ENCODE measurements at places on chromosomes 11 and 22.
A peak's percentile ranks its signal among the peaks of the same experiment; 100 is the strongest.

DNA sequence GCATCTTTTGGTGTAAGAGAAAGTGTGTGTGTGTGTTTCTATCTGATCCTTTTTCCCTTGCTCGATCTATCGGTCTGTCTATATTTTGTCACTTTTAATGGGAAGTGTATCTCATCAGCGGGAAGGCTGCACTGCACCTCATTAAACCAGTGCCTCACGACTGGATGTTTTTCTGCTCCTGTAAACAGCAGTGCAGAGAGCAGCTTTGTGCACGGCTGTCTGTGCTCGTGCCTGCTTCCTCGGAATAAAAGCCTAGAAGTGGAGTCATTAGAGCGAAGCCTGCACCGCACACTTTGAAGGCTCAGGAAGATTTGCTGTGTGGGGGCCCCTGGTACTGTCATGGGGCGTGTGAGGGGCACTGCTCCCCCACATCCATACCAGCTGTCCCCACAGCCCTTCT is 27.0 kb upstream of the PARVG start:
- no peak for DNase-seq

DNA sequence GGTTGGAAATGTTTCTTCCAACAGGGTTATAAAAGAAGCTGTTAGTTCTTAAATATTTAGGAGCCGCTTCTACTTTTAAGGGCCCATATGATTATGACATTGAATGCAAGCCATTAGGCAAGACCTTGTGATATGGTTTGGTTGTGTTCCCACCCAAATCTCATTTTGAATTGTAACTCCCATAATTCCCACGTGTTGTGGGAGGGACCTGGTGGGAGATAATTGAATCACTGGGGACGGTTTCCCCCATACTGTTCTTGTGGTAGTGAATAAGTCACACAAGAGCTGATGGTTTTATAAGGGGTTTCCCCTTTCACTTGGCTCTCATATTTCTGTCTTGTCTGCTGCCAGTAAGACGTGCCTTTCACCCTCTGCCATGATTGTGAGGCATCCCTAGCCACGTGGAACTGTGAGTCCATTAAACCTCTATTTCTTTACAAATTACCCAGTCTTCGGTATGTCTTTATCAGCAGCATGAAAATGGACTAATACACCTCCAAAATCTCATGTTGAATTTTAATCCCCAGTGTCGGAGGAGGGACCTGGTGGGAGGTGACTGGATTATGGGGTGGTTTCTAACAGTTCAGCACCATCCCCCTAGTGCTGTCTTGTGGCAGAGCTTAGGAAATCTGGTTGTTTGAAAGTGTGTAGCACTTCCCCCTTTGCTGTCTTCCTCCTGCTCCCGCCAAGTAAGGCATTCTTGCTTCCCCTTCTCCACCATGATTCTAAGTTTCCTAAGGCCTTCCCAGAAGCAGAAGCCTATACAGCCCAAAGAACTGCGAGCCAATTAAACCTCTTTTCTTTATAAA is 4.3 kb downstream of the CD59 start:
- DNase-seq = no peak

DNA sequence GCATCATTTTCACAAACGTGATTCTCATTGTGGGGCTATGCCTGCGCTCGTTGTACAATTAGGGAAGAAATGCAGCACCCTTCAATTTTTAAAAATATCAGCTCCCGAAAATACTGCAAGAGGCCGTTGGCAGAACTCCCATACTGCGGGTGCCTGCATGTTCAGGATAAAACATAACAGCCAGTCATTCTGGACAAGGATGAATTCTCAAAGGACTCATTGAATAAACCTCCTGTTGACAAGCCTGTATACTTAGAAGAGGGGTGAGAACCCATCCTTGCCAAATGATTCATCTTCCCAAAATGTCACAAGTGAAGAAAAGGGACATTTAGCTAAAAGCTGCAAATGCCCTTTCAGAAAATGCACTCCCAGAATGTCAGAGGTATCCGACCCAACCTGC is 141.9 kb downstream of the CSNK2A3 start:
- no peak for DNase-seq

- no peak for DNase-seq
These were observed 11.9 kb downstream of the PCSK7 start for GRCh38 chr11:117219995-117220394.

GRCh38 chr22:40733919-40734318 is 54.6 kb downstream of the MCHR1 start:
- DNase-seq = no peak

DNA sequence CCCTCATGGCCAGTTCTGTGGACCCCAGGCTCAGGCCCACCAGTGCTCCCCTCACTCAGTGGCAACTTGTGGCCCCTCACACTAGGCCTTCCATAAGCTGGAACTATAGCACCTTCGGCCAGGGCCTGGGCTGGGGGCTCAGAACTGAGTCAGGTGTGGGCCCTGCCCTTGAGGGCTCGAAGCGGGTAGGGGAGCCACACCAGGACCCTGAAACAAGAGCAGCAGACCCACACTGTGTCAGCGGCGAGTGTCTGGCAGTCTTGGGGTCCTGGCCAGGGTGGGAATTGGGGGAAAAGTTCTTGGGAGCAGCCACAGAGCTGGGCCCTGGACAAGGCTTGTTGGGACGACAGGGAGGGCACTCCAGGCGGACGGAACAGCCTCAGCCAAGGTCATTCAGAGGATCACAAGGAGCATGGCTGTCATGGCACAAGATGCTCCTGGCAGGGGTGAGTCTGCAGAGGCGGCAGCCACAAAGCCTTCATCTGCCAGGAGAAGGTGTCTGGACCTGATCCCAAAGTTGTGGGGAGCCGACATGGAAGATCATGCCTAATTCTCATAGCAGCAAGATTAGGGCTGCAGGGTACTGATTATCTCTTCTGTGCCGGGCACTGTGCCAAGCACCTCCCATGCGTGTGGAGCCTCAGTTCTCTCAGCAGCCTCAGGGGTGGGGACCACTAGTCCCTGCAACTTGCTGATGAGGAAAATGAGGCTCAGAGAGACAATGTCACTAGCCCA is 50.7 kb downstream of the SHISAL1 start:
- DNase-seq = no peak

DNA sequence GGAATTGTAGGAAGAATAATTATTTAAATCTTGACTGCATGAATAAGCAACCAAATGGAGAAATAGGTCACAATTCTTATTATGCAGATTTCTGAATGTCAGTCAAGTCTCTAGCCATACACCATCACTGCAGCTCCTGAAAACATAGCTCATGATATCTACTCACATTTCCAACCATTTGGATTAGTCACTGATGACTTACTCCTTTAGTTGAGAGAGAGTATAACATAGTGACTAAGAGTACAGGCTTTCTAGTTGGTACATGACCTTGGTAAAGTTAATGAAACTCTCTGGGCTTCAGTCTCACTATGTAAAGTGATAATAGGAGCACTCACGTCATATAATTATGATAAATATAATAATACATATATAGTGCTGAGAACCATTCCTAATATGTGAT is 265.2 kb downstream of the KCNA4 start:
- DNase-seq = no peak

DNA sequence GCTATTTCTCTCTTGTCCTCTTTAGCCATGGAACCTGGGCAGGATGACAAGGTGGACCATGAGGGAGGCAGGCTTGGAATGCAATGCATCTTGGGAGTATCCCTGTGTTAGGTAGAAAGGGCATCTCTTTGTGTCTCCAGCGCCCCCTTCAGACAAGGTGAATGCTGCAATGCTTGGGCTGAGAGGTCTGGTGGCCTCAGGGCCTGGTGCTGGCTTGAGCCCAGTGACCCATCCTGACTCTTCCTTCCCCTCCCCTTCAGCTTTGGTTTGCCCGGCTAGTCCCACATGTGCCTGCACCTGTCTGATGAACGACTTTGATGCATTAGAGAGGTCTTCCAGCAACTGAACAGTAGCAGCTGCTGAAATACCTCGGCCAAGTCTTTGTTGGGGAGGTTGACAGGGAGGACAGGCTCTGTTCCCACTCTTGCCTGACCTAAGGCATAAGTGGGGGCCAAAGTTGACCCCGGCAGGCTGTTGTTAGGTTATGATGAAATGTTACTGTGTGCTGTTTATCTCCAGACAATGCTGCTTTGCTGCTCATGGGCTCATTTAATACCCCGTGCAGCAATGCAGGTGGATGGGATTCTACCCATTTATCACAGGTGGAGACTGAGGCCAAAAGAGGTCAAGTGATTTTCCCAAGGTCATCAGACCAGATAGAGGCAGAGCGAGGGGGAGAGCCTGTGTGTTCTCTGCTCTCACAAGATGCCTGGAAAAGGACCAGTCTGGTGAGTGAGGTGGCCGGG is 22.5 kb downstream of the MYO18B start:
- DNase-seq = no peak

- DNase-seq = no peak
These were observed 93.8 kb upstream of the ALX4 start for GRCh38 chr11:44403587-44404273.

DNA sequence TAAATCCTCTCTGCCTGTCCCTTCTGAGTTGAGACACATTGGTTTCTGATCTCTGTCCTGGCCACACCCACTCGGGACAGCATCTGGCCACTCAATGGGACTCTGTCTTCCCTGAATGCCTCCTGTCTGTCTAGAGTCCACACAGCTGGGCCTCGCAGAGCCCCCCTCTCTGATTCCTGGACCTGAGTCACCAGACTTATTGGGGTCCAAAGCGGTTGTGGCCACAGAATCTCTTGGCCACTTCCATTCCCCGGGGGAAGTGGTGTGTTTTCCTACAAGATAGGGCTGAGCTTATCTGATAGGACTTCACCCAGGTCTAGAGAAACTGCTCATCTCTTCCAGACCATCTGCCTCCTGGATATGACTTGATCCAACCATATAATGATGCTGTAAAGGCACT is 57.4 kb upstream of the WNT11 start:
- no peak for DNase-seq

GRCh38 chr11:128318856-128319474 is 268.4 kb downstream of the ETS1 start:
- DNase-seq = no peak

GRCh38 chr22:19605508-19606331 is 81.5 kb upstream of the CLDN5 start:
- DNase-seq = no peak

DNA sequence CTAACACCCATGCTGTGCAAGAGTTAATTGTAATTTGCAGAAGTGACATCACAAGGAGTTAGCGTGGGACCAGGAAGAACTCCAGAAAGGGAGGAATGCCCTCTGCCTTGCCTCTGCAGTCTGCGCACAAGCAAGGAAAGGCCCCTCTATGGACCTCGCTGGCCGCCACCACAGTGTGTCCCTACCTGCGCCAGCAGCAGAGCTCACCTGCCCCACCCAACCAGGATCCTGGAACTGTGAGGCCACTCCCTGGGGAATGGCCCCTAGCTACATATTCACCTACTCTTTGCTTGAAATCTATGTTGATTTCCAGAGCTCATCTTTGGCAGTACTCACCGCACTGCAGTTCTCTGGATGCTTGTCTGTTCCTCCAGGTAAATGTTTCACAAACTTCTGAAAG is 72.0 kb upstream of the MTNR1B start:
- no peak for DNase-seq

GRCh38 chr11:22774716-22775115 is 54.9 kb downstream of the SVIP start:
- DNase-seq = no peak

DNA sequence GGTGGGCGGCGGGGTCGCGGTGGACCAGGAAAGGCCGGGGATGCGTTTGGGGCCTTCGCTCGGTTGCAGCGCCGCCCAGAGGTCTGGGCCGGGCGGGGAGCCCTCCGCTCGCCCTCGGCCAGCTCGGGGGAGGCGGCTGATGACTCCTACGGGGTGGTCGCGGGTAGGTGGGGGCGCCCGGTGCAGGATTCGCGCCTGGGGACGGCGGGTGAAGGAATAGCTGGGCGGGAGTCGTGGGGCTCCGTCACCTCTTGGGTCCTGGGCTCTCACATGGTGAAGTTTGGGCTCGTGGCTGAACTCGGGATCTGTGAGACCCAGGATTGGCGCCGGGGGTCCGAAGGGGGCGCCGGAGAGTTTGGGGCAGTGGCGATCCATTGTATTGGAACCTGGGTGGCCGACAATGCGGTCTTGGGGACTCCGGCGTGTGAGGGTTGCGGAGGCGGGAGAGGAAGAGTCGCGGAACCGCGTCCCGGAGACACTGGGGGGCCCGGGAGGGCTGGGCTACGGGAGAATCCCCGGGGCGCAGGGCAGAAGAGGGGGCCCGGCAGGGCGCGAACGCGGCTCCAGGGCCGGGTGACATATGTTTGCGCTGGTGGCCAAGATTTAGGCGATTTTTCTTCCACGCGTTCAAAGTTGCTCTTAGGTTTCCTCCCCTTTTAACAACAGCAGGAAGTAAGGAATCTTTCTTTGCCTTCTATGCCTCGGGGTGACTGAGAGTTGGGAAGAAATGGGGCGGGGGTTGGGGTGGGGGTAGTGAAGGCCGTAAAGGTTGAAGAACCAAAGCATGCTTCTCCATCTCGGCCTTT is 935 bp downstream of the QSER1 start:
- DNase-seq = peak; percentile 21

- no peak for DNase-seq
These were observed 34.3 kb downstream of the SHISAL1 start for GRCh38 chr22:44278243-44279068.

DNA sequence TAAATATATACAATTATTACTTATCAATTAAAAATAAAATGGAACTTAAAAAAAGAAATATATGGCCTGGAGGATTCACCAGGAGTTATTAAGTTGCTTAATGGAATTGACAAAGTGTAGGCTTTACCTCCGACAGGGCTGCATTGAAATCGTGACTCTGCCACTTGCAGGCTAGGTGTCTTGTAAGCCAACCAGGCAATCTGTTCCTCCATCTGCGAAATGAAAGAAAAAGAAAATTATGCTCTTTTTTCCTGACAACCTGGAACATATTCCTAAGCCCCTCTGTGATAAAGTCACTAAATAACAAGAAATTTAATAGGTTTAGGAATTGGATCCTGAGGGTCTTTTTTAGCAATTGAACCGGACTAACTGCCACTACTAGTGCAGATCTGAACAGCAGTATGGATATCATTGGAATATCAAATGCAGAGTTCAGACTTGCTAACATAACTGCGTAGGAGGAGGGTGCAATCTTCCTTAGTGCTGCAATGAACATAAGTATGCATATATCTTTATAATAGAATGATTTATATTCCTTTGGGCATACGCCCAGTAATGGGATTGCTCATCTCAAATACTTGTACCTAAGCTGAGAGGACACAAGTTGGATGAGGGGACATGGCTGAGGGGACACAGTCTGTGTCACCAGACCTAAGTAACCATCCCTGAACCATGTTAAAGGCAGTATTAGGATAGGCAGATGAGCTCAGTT is 42.5 kb upstream of the CEP126 start:
- no peak for DNase-seq

GRCh38 chr11:17734986-17735817 is 621 bp downstream of the KCNC1 start:
- no peak for DNase-seq

DNA sequence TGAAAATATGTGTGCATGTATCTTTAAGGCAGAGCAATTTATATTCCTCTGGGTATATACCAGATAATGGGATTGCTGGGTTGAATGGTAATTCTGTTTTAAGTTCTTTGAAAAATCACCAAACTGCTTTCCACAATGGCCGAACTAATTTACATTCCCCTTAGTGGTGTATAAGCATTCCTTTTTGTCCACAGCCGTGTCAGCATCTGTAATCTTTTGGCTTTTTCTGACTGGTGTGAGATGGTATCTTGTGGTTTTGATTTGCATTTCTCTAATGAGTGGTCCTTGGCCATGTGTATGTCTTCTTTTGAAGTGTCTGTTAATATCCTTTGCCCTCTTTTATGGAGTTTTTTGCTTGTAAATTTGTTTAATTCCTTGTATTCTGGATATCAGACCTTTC is 24.3 kb downstream of the CCDC15 start:
- no peak for DNase-seq

- DNase-seq = no peak
These were observed 19.2 kb downstream of the SERPIND1 start for GRCh38 chr22:20792966-20793728.

Data from activated T-cell treated with anti-CD3 and anti-CD28 coated beads for 4 hours (primary cell).